Germinal center (tissue), 1 donor: ENCODE measurements at places on chromosomes 12 and 14.

- DNase-seq = peak; percentile 60
Observed at GRCh38 chr12:54251667-54252284, 28.1 kb downstream of the CBX5 start.

DNA sequence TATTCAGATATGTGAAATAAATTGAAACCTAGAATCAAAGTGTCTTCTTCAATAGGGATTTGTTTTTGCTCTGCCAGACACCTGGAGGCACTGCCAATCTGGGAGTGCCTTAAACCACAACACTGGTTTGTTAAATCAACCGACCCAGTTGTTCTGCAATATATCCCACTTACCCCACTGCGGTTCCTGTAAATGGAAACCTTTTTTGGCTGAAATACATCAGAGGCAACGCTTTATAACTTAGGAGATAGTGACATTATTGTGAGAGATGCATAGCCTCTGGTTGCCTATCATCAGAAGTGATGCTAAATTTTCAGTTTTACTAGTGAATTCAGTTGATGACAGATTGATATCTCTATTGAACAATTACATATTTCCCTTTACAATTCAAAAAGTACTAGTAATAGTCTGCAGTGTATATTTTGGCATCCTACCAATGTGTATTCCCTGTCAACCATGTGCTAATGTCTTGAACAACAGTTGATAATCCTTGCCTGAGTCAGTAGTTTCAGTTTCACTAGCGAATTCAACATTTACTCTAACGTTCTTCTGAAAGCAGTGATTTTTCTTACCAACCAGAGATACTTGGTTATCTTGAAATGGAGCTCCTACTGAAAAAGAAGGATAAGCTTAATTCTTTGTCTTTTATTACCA is 30.5 kb downstream of the PPP2R5C start:
- no peak for DNase-seq

- no peak for DNase-seq
Observed at GRCh38 chr12:50246873-50247612, 36.3 kb downstream of the LIMA1 start.

- DNase-seq = no peak
Observed at GRCh38 chr12:71704920-71705319, 19.0 kb downstream of the TMEM19 start.

DNA sequence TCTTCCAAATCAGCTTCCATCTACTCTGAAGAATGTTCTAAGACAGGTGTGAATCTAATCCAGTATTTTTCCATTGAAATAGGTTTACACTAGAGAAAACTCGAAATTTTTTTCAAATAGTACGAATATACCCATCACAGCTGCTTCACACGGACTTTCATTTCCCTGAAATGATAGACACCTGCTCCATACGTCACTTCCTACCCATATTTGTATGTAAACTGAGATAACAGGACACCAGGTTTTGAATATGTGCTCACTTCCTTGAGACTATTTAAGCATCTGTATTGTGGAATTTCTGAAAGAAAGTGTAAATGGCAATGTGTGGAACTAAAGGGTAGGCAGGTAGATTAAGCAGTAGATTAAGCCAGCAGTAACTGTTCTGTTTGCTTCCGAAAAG is 13.4 kb upstream of the ITPR2 start:
- DNase-seq = peak; percentile 84

DNA sequence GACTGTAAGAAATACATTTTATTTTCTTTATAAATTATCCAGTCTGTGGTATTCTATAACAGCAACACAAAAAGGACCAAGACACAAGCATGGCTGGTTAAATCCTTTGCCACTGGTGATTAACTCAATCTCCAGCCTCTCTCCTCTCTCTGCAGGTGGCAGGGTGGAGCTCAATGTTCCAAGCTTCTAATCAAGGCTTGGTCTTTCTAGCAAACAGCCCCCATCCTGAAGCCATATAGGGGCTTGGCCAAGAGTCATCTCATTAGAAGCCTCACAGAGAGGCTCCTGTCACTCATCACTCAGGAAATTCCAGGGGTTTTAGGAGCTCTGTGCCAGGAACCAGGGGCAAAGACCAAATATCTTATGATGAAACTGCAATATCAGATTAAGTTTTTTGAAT is 12.0 kb downstream of the C12orf75 start:
- no peak for DNase-seq

DNA sequence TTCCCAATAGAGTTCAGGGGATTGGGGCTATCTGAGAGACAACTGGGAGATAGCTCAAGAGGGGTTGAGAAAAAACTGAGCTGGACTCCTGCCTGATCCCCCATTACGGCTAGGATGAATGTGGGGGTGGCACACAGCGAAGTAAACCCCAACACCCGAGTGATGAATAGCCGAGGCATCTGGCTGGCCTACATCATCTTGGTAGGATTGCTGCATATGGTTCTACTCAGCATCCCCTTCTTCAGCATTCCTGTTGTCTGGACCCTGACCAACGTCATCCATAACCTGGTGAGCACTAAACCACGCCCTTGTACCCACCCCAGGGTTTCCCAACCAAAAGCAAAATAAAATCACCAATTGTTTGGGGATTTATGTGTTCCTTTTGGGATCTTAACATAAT is 1.0 kb downstream of the ORMDL2 start:
- no peak for DNase-seq

- DNase-seq = no peak
Observed at GRCh38 chr12:75553398-75553797, 42.0 kb upstream of the KRR1 start.

DNA sequence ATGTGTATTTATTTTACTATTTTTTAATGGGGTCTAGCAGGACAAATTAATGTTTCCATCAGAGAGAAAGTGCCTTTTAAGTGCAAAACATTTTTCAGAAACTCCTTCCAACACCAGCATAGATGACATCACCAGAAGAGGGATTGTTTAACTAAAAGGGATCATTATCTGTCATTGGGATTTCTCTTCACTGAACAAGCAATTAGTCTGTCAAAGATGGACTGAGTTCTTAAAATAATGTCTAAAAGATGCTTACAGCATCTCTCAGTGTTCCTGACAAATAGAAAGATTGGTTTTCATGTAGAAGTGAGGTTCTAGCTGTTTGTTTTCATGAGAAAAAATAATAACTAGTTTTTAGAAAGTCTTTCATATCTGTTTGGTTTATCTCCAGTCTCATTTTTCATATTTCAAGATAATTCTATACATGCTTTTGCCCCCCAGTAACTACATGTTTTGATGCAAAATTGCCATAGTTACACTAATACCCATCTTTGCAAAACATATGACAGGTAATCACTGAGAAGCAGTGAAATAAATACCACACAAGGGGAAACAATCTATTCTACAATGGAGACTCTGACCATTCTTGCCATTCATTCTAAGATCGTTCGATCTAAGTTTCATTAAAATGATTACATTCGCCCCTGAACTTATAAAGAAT is 850.3 kb downstream of the GALC start:
- DNase-seq = no peak

DNA sequence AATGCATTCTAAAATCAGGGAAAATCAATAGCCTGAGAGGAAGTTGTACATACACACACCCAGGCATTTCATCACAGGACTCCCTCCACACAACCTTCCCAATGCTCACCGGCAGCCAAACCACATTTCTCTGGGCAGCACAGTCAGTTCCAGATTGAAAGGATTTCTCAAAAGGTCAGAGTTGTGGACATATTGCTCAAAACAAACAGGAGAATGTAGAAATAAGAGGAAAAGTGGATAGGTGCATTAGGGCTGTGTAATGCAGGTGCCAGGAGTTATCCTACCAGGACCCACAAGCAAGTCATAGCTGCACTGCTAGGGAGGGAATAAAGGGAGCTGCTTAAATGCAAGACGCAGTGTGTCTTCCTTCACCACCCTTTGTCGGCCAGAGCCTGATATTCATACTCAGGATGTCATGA is 62.9 kb downstream of the GCH1 start:
- no peak for DNase-seq

- DNase-seq = no peak
Observed at GRCh38 chr12:34396006-34396860, 373.9 kb downstream of the ALG10 start.

DNA sequence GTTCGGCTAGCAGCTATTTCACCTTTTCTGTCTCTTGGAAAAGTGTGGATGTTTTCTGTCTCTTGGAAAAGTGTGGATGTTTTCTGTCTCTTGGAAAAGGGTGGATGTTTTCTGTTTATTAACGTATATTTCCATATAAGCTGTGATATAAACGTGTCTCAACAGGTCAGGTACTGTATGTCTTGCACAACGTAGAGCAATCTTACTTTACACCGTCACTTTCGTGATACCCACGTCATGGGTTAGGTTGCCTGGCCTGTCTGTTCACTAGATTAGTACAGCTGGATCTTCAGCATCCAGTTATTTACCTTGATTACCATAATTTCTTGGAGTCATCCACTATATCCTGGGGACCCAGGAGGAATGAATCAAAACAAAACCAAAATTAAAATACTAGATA is 14.1 kb downstream of the CLEC7A start:
- no peak for DNase-seq

DNA sequence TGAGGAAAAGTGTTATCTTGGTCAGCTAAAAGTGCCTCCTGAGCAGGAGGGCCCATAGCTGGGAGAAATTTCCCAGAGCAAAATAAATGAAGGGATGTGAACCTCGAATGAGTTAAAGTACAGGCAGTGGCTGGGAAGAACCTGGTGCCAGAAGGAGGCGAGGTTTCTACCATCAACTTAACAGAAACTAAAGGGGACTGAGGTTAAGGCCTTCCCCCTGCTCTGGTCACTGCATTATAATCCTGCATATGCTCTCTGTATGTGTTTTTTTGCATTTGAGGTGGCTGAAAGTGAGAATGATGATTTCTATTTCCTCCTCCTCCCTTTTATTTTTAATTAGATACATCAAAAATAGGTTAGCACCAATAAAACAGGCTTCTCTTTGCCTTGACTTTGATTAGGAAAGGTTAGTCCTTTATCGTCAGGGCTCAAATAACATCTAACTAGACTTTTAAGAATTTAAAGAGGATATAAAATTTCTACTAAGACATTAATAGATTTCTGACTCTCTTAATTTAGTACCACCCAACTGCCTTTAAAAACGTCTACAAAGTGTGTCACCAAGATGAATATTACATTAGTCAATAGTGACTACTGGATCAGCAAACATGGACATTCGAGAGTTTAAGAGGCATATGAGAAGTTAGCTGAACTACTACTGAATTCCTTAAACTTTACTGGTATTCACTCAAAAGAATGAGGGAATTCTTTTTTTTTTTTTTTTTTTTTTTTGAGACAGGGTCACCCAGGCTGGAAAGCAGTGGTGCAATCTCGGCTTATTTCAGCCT is 49.2 kb downstream of the GALNT4 start:
- DNase-seq = no peak

DNA sequence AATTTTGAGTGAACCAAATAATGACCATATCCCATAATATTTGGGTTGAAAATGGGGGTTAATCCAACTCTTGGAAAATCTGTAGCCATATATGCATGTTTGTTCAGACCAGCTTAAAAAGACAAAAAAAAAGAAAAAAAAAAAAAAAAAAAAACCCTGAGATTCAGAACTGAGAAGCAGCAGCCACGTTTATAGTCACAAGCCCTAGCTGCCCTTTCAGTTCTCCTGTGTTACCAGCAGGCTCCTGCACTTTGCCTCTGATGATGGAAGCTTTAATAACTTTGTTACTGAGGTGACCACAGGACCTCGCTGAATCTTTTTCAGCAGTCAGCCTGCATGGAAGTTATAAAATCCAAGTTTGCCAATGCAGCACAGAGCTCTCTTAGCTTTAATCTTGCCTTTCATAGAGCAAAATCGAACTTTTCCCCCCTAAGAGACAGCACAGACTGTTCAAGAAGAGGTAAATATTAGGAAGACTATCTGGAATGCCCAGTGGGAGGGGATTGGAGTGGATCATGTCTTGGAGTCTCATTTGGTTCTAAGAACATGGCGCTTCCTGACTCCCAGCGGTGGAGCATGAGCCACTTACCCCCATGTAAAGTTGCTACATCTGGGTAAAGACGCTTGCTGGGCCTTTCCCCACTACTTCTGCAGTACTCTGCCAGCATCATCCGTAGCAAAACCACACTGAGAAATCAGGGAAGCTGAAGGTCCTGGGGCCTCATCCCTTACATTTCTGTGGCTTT is 20.6 kb downstream of the GNG2 start:
- no peak for DNase-seq

GRCh38 chr12:27176765-27177164 is 67.3 kb upstream of the STK38L start:
- no peak for DNase-seq

- no peak for DNase-seq
Observed at GRCh38 chr14:67393689-67394088, 18.3 kb downstream of the PLEK2 start.

DNA sequence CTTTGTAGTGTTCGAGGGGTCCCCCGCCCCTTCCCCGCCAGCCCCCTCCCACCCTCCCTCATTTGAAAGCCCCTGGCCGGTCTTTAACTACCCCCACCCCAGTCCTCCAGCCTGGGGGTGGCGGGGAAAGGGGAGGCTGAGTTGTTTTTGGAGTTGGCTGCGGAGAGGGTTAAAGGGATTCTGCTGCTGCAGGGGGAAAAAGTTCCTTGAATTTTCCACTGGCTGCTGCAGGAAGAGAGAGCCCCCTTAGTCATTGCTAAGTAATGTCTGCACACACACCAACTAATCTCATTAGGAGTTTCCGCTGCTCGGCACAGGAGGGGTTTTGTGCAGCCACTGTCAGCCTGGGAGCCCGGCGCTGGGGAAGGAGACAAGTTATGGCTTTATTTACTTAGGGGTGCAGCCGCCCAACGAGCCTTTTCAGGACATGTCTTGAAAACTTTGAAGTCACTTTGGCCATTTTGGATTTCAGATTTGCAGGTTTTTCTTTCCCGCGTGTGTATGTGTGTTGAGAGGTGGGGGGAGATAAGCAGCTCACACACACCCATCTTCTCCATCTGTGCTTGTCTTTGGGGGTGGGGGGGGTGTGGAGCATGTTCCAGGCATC is 1.8 kb downstream of the ELK3 start:
- DNase-seq = no peak

DNA sequence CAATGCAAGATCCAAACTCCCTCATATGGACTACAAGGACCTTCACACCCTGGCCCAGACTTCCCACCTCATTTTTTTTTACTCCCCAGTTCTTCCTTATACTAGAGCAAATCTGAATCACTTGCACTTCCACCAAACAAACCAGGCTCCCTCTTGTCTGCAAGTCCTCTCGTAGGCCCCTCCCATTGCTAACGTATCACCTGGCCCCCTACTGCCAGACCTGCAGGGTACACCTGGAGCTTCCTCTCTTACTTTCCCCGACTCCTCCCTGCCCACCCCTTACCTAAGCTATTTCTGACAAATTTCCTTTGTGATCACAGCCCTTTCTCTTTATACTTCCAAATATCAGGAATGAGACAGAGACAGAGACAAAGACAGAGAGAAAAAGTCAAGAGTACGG is 463.9 kb downstream of the GALC start:
- DNase-seq = no peak

- no peak for DNase-seq
Observed at GRCh38 chr12:114448618-114448933, 42.6 kb upstream of the TBX5 start.

GRCh38 chr12:43540470-43540869 is 11.5 kb downstream of the ADAMTS20 start:
- no peak for DNase-seq

- DNase-seq = no peak
Observed at GRCh38 chr12:18612971-18613370, 124.8 kb downstream of the PLCZ1 start.

- DNase-seq = no peak
Observed at GRCh38 chr14:24116128-24116814, 1.5 kb upstream of the NRL start.

- DNase-seq = no peak
Observed at GRCh38 chr14:92615451-92615850, 101.9 kb downstream of the RIN3 start.
